ENCODE measurements at places on chromosomes 6 and 20.

- DNase-seq = no peak
Observed at GRCh38 chr6:41626917-41627316, 11.4 kb upstream of the MDFI start.

- DNase-seq = no peak
Observed at GRCh38 chr6:21404577-21404976, 189.0 kb upstream of the SOX4 start.

- DNase-seq = no peak
Observed at GRCh38 chr6:12760911-12761310, 44.3 kb downstream of the PHACTR1 start.

DNA sequence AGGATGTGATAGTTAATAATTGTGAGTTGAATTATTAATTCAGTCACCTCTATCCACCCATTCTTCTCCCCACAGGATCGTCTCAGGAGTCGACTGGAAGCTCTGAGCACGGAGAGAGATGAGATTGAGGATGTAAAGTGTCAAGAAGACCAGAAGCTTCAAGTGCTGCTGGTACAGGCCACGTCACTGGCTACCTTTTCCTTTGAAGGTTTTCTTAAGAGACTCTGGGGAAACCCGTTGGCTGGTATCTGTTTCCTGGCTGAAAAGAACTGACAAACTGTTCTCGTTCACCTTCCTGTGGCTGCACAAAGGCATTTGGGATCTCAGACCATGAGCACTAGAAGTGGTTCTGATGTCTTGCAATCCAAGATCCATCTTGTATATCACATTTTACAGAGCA lies 3.8 kb downstream of the TRIM15 start:
- DNase-seq = no peak

DNA sequence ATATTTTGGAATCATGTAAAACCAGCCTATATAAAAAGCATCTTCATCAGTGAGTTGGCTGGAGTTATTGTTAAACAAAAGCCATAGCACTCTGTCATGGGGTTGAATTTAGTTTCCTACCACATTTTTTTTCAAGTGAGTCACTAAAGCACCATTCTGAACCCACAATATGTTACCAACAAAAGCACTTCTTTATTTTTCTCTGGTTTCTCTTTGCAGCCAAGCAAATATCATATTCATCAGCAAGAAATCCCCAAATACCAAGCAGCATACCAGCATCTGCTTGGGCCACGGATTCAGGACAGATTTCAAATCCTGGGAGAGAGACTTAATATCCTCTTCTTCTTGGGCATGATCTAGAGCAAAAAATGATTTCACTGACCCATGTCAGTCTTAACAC lies 441.4 kb downstream of the BCKDHB start:
- no peak for DNase-seq

GRCh38 chr6:160101277-160102205 lies 20.1 kb upstream of the SLC22A1 start:
- DNase-seq = no peak

DNA sequence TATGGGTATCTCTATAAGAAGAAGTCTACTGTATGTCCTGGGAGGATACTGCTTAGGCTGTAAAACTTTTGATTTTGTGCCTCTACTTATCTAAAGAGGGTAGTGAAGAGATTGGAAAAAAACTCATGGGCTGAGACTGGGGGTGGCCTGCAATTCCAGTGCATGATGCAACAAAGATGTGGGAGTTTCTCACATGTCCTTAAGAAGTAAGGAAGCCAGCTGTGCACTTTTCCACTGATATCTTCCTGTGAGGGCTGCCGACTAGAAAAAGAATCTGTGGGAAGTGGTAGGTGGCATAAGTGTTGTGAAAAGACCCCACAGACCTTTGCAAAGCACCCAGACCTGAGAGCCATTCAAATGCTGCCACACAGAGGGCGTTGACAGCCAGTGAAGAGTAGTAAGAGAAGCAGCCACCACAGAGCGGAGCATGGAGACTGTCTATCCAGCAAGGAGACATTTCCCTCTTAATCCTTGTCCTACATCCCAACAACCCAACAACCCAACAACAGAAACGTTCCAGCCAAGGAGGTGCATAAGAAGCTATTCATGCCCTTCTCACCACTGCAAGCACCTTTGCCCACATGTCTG lies 65.1 kb downstream of the PFDN4 start:
- DNase-seq = no peak

- no peak for DNase-seq
Observed at GRCh38 chr6:88920774-88921733, 42.4 kb downstream of the RNGTT start.

DNA sequence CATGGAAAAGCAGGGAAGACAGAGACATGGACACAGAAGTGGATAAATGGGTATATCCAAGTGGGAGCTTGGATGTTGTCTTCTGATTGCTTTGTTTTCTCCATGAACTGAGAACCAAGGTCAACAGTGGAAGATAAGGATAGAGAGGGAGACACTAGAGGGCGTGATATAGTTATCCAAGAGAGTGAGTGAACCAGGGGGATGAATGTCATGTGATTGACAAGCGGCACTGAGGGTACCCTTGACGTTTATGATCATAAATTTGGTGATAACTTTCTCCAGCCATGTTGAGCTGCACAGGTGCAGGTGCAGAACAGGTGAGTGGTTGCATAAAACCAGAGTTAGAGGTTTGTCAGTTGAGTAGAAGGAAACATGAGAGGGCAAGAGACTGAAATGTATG lies 20.7 kb downstream of the EBF4 start:
- DNase-seq = no peak

DNA sequence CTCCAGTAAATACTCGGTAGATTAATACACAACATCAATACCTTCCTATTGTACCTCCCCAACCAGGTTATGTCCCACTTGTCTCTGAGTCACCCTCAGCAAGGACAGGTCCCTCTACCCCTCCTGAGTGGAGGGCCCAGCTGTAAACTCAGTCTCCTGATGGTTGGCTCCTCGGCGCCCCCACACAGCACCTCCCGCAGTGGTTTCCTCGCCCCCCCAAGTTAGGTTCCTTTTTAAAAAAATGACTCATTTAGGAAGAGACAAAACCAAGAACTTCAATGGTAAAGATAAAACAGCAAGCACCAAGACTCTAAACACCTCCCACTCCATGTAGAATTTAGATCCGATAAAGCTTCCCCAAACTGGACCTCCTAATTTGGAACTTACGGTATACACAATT lies 83.5 kb downstream of the TRERF1 start:
- no peak for DNase-seq

DNA sequence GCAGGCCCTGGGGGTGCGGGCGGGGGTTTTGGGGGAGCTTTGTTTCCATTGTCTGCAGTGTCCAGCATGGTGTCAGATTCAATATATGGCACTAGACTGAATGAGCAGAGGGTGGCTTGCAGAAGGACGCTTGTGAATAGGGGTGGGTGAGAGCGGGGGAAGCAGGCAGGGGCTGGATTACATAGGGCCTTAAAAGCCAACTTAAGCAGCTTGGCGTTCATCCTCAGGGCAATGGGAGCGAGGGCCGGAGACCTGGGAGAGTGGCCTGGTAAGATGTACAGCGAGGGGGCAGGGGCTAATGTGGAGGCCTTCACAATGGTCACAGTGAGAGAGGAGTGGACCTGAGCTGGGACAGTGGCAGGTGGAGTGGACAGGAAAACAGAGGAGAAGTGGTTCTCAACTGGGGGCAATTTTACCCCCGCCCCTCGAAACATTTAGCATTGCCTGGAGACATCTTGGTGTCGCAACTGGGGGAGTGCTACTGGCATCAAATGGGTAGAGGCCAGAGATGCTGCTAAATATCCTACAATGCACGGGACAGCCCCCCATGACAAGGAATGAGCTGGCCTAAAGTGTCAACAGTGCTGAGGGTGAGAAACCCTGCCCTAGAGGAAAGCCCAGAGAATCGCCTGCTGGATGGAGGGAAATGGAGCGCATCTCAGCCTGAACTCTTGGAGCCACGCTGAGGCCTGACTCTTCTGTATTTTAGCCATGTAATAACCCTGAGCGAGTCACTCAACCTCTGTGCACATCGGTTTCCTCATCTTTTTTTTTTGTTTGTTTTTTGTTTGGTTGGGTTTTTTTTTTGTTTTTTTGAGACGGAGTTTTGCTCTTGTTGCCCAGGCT lies 15.1 kb upstream of the BAK1 start:
- no peak for DNase-seq

- DNase-seq = no peak
Observed at GRCh38 chr6:85473748-85474147, 23.9 kb downstream of the NT5E start.

DNA sequence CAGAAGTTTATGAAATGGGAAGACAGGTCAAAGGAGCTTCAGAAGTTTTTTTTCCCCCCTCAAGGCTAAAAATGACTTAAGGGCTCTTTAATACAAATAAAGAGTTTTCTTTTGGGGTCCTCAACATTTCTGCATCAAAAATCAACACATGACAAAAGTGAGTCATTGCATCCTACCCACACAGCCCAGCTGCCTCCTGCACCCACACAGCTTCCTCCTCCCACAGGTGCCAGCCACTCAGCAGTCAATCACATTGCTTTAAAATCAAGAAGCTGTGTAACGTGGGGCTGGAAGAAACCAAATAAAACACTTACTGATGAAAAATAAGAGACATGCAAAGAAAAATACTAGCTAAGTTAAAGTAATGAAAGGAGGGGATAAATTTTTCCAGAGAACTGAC lies 68.5 kb downstream of the MAP3K5 start:
- no peak for DNase-seq

- DNase-seq = no peak
Observed at GRCh38 chr6:100152201-100152600, 158.2 kb upstream of the MCHR2 start.

DNA sequence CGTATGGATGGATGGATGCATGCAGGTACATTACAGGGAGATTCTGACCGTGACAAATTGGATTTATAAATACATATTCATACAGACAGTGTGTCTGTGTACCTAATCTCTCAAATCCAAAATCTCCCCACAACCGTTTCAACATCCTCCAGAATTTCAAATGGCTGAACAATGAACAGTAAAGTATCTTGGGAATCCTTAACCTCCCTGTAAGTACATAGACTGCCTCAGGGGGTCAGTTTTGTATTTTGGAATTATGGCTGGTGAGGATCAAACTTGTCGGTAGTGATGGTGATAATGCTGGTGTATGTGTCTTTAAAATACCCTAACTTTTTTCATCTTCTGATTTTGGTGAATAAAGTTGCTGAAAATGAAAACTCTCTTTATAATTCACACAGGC lies 246.2 kb downstream of the FOXC1 start:
- no peak for DNase-seq

- no peak for DNase-seq
Observed at GRCh38 chr6:156994215-156995076, 217.3 kb downstream of the ARID1B start.

DNA sequence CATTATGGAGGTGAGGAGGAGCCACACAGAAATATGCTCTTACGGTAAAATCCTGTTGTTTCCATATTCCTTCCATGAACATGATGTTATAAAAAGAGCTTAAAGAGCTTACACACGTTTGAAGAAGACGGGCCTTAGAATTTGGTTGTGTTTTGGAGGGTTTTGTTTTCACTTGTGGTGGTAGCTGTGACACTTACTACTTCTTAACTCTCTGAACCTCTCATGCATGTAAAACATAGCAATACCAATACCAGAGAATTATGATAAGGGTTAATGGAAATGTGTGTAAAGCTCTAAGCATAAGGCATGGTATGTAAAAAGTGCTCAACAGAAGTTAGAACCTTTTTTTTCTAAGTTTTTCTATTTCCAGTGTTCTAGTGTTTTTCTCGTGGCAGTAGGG lies 256.1 kb upstream of the KCNQ5 start:
- no peak for DNase-seq

DNA sequence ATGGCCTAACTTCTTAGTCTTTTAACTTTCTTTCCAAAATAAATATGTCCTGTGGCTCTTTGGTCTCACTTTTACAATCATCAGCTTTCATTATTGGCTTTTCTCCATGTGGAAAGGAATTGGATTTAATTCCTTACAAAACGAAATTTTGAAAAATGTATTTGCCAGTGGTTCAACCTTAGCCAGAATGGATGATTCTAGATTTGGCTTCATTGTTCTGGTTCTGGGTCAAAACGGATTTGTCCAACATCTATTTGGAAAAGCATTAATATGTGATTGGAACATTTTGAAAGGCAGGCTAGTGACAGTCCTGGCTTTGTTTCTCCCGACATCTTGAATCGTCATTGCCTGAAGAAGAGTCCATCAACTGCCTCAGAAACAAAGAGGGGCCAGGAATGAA lies 59.2 kb downstream of the TENT5A start:
- DNase-seq = no peak

- DNase-seq = no peak
Observed at GRCh38 chr20:13613917-13614316, 24.8 kb downstream of the TASP1 start.

- no peak for DNase-seq
Observed at GRCh38 chr6:136037876-136038460, 186.5 kb downstream of the PDE7B start.

DNA sequence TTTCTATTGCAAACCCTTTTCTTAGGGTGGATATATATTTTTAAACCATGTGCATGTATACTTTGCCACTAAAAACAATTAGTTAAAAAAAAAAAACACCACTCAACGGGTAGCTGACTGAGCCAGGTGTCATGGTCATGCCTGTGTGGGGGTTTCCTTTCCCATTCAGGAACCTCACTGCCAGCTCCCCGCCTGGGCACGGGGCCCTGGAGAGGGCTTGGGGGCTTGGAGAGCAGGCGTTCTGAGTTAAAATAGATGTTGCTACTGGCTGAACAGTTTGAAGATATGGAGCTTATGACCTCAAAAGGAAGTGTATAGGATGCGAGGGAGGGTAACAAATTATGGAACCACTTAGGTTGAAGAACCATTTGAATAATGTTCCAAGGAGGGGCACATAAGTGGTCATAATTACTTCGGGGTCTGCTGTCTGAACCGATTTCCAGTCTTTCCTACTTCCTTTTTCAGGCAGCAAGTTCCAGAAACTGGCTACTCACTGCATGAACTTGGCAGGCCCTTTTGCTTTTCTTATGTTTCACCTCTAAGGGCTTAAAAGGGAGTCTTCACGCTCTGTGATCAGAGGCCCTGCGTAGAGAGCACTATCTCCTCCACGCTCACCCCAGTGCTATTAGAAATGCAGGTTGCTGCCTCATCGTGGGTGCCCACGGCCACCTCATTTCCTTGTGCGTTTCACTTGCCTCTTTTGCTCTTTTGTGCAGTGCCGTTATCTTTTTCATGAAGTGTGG lies 9.9 kb downstream of the STX16 start:
- no peak for DNase-seq

DNA sequence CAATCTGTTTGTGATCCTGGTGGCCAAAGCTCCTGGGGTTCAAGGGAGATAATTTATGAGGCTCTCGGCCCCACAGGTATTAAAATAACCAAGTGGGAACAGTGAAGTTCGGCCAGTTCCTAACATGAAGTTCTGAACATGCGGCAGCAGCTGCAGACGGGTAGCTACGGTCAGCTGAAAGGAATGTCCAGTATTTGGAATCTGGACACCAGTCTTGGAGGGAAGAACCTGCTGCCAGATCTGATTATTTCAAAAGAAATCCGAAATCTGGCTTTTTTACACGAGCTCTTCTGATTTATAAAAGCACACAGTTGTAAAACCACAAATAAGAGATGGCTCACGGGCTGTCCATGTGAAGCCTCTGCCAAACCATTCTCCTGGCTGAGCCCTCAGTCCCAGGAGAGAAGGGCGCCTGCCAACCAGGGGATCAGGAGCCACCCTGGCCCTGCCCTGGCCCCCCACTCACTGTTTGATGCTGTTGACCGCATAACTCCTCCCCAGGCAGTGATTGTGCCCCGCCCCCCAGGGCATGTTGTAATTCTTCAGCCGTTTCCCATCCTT lies 28.2 kb upstream of the KCNB1 start:
- DNase-seq = no peak
